ENCODE measurements at places on chromosomes 3 and 15. TPM values are rescaled to one million over a fixed set of nuclear protein-coding genes. Genes with fewer than 3 reads are reported as not detected.

The ZNF620 gene
- total RNA-seq = 9.3 TPM

The CHL1 gene
- 896 TPM for total RNA-seq

The PRSS50 gene
- 0.25 TPM for total RNA-seq

The DPPA4 gene
- 0.98 TPM for total RNA-seq

The INSYN1 gene
- total RNA-seq = 24.1 TPM

The KIF7 gene
- total RNA-seq = 4.4 TPM

The ACSBG1 gene
- total RNA-seq = 3.0 TPM

The TNFSF10 gene
- total RNA-seq = 2.7 TPM

The RAB8B gene
- 74.3 TPM for total RNA-seq

The ZMYND10 gene
- 5.9 TPM for total RNA-seq
